ENCODE measurements at places on chromosomes 7 and 10.
A peak's percentile ranks its signal among the peaks of the same experiment; 100 is the strongest.

DNA sequence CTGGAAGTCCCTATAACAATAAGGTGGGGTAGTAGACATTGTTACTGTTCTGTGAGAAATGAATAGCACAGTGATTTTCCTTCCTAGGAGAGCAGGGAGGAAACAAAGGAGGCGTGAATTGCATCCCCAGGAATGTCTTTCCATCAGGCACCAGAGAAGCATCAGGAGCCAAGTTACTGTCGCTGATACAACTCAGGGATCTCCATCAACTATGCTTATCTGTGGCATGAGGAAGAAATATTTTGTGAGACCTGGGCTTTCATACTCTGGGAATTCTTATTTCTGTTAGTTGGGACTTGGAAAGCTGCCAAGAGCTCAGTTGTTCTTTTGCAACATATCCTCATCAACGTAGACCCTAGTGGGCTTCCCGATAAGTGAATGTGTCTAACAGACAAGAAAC is 622.3 kb downstream of the SUGCT start:
- DNase-seq: no peak

DNA sequence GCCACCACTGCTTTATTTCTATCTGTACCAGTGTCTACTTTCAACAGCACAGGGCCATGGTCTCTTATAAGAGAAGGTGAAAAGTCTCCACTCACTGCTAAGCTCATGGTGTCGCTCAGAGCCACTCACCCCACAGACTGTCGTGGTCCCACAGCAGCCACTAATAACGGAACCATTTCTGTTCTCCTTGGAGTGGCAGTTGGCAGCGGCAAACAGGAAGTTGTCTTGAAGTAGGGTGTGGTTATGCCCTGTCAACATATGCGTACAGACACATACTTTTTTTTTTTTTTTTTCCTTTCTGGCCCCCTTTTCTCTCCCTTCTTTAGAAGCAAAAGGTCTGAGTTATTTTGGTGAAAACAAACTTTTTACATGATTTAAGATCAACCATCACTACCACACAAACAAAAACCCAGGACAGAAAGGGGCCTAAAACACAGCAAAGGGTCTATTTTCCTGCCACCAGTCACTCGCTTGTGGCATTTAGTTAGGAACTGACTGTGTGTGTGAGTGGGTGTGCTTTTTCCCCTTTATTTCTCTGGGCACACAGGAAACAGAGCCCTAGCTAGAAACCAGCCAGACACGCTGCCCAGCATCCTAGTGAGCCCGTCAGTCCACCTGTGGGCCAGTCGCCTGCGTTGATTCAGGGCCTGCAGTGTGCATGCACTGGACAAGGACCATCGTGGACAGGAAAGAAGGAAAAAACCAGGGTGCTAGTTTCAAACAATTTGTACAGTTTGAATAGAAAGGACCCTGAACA is 96.7 kb upstream of the EFCAB10 start:
- DNase-seq: no peak

GRCh38 chr10:76051007-76051936 is 619.8 kb downstream of the LRMDA start:
- DNase-seq: no peak

DNA sequence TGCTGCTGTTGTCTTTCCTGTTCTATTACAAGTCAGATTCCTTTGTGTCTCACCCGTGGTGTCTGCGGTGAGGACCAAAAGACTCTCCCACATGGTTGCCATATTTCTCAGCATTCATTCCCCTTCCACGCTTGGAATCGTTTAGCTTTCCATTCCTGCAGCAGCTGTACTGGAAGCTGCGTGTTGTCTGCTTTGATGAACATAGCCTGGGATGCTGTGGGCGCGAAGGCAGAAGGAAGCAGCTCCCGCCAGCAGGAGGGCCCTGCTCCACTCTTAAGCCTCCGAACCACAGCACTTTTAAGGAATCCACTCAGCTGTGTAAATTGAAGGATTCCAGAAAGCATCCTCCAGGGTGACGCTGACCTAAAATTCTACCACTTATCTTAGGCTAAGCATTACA is 303.6 kb upstream of the PITRM1 start:
- DNase-seq: no peak

GRCh38 chr10:114874827-114875411 is 53.3 kb downstream of the FHIP2A start:
- no peak for DNase-seq

DNA sequence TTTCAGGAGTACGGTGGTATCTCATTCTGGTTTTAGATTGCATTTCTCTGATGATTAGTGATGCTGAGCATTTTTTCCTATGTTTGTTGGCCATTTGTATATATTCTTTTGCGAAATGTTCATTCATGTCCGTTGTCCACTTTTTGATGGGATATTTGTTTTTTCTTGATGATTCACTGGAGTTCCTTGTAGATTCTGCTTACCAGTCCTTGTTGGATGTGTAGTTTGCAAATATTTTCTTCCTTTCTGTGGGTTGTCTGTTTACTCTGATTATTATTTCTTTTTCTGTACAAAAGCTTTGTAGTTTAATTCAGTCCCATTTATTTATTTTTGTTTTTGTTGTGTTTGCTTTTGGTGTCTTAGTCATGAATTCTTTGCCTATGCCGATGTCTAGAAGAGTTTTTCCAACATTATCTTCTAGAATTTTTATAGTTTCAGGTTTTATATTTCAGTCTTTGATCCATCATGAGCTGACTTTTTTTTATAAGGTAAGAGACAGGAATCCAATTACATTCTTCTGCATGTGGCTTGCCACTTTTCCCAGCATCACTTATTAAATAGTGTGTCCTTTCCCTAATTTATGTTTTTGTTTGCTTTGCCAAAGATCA is 320.5 kb downstream of the MAGI2 start:
- no peak for DNase-seq

GRCh38 chr7:140541513-140542227 is 62.4 kb upstream of the MKRN1 start:
- no peak for DNase-seq

DNA sequence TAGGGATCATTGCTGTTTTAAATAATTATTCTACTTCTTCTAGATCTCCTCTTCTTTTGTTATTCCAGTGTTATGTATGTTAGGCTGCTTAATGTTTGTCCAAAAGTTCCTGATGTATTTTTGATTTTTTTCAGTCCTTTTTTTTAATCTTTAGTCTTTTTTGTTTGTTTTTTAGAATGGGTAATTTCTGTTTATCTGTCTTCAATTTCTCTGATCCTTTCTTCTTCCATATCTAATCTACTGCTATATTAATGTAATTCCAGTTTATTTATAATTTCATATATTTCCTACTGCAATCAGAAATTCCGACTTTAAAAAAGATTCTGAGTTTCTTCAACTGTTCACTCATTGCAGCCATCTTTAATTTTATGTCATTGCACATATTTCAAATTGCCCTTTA is 452.8 kb upstream of the POT1 start:
- DNase-seq: no peak

DNA sequence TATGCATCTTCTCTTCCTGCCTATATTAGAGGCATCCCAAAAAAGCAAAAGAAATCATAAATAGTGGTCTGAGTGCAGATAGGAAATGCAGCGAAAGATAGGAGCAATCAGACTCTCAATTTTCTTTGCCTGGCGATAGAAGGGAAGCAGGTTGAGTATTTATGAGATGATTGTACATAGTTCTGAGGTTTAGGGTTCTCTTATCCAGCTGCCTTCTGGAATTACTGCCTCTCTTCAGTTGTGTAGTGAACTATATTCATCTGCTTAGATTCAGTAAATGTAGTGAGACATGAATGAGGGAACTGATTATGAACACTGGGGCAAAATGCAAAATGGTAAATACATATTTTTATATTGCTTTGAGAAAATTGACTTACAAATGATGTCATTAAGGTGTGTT is 93.0 kb upstream of the CYP26C1 start:
- no peak for DNase-seq

DNA sequence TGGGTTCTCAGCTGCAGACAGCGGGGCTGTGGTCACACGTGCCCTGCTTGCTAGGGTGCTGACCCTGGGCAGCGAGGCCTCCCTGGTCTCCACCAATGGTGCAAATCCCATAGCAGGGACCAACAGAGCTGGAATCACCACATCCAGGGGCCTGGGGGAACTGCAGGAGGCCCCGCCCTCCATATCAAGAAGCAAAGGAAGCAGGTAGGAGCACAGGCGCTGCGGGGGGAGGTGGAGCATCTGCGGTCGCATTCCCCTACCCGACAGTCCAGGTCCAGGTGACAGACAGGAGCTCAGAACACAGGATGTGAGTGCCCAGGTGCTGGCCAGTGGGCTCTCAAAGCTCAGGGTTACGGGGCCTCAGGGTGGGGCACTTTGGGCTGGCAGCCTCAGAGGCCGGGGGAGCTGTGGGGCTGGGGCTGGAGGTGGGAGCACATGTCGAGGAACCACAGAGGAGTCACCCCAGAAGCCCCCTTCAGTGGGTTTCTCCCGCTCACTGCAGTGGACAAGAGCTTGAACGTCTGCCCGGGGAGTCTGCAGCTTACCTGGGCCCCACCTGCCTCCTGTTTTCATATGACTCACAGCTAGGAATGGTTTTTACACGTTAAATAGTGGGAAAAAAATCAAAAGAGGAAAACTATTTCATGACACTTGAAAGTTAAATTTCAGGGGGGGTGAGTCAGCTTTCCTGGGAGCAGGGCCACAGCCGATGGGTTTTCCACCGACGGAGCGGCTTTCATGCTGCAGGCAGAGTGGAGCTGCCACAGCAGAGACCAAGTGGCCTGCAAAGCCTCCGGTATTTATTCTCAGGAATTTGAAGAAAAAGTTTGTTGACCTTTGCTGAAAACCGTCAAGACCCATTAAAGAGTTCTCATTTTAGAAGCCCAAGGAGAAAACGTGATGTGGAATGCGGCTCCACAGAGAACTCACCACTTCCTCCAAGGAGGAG is 148.7 kb upstream of the PPP2R2D start:
- DNase-seq: no peak

GRCh38 chr7:21944616-21945453 is 864 bp downstream of the CDCA7L start:
- DNase-seq: no peak

- DNase-seq: no peak
These were observed 119.3 kb upstream of the ZNF746 start for GRCh38 chr7:149616898-149617297.

DNA sequence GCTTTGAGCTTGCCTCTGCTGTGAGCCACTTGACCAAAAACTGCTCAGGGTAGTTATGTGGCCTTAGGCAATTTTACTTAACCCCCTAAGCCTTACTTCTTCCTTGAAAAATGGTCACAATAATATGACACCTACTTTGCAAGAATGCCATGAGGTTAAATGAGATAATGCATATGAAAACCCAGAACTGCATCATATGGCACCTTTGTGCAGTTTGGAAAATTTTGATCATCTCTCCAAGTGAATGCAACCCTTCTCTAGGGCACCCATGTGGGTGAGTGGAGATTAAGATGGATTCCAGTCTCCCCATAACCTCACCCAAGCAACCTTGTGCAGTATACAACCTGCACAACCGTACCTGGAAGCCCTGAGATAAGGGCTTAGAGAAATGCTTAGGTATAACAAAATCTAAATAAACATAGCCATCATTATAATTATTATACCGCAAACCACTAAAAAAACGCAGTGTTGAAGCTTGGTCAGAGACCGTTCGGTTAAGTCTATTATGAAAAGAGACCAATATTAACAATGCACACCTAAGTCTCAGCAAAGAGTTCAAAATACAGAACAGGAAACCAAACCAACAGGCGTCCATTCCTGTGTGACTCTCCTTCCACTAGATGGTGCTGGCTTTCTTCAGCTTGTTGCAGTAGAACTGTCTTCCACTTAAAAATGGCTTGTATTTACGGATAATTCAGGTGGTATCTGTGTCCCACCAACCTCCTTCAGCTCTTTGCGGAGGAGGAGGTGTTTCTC is 21.0 kb upstream of the ASB15 start:
- DNase-seq: no peak

DNA sequence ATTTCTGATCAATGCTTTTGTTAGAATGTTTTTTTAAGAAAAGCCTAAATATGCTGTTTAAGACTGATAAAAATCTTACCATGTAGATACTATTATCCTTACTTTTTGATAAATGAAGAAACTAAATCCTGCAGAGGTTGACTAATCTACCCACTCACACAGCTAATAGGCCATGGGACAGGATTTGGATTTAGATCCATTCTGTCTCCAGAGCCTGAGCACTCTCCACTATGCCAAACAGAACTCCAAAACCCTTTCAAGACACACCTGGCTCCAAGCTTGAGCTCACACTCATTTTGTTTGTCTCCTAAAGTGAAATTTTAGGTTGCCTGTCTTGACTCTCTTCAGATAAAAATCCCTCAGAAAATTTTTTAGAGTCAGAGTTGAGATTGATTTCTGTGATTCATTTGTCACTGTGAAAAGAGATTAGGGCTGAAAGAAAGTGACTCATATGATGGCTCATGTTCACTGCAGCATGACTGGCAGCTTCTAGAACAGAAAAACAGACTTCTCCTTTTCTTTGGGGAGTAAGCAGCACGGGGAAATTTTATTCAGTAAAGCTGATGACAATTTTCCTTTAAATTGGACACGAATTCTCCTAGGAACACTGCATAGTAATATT is 132.3 kb upstream of the POT1 start:
- no peak for DNase-seq

GRCh38 chr10:132916421-132916841 is 25.9 kb downstream of the CFAP46 start:
- DNase-seq: no peak

- DNase-seq: no peak
These were observed 193.6 kb upstream of the RNF32 start for GRCh38 chr7:156446990-156447389.

DNA sequence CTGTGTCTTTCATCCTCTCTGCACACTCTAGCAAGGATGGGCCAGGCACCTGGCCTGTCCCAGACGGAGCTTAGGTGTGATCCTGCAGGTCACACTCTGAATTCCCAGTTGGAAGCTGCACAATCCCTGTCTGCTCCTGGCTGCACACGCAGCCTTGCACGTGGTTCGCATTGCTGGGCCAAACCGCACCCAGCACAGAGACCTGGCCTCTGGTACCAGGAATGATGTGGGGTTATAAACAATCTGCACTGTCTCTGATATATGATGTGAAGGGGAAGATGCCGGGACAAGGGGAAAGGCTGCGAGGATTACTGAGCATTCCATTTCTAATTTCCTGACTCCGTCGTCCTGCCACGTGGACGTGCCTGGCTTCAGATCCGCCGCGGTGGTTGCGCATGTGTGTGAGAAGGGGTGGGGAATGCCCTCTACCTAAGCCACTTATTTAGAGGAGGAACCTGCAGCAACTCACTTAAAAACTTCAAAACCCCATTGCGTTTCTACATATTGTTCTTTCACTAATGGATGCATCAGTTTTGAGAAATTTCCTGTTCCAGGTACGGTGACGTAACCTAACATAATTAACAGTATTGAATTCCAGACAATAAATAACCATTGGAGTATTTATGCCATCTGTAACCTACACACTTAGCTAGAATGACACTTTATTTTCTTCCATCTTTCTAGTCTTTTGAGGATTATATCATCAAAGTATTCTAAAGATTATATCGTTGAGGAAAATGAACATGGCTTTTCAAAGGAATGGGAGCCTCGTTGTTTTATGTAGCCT is 559.7 kb upstream of the MGMT start:
- no peak for DNase-seq

GRCh38 chr7:29763266-29763665 is 43.0 kb upstream of the WIPF3 start:
- DNase-seq: no peak

- no peak for DNase-seq
These were observed 36.0 kb downstream of the NEURL1 start for GRCh38 chr10:103529539-103529938.

GRCh38 chr7:149005427-149006344 is 22.6 kb downstream of the PDIA4 start:
- DNase-seq: peak; percentile 68
